ENCODE measurements at places on chromosomes 3 and 15.

DNA sequence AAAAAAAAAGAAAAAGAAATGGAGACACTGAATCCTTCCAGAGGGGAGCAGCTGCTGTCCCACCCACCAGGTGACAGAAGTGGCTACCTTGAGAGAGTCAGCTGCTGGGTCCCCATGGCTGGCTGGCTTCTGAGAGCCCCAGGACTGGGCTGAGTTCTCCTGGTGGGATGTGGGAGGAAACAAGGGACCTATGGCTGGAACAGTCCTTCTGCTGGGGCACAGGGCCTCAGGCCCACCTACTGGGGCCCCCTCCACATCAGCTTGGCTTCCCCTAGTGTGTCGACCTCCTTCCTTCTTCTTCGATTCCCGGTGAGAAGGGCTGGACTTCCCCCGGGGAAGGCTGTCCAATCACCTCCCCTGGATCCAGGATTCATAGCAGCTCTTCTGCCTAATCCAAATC, 32.3 kb downstream of the PRR20G start:
- no peak for DNase-seq

GRCh38 chr3:136380530-136380929, 130.4 kb downstream of the PCCB start:
- peak; percentile 37 for DNase-seq

DNA sequence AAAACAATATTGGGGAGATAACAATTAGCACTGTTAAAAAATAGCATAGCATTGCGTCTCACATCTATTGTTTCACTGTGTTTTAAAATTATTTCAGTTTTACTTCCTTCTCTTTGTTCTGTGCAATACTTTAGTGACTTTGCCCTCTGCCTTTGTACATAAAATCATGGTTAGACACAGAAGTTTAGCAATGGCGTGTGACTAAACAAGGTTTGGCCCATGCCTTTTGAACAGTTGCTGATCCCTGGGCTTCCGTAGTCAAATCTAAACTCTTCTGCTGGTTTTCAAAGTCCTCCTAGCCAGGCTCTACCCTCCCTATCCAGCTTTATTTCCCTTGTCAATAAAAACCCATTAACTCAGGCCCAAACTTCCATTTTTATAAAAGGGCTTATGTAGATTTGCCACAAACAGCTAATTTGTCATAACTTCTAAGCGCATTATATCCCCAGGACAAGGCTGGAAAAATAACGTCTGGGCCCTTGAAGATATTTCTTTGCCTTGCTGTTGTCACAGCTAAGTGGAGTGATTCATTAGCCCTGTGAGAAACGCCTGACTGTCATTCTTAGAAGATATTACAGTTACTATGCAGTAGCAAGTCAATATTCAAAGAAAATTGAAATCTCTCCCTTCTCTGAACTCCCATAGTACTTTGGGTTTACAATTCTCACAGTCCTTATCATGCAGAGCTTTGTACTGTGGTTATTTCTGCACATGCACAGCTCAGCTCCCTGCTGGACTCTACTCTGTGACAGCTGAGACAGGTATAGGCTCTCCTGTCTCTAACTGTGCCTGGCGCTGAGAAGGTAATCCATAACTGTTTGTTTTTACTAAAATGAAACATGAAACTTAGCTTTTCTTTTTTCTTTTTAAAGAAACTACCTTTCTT, 123.4 kb upstream of the SLC24A5 start:
- no peak for DNase-seq

- DNase-seq, result no peak
Measured at GRCh38 chr15:76162036-76162398, 102.2 kb downstream of the TMEM266 start.

GRCh38 chr15:95027981-95028380, 796.6 kb downstream of the MCTP2 start:
- no peak for DNase-seq

Data from GM23248 (cell line).